ENCODE measurements at places on chromosomes 2 and 18. TPM values are rescaled to one million over a fixed set of nuclear protein-coding genes. Genes with fewer than 3 reads are reported as not detected.

DNA sequence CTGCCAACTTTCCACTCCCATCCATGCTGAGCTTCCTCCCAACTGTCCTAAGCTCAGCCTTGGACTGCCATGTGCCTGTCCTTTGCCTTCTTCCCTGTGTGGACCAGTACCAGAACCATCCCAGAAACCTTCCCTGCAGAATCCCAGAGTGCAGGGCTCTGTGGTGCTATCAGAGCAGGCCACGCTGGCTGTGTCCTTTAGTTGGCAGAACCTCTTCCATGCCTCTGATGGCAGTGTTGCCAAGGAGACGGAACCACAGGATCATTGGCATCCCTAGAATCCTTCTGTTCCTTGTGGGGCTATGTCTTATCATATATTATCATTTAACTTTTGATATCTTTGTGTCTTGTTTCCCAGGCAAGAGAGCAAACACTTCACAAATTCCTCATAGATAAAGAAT, 73.0 kb upstream of the NOSTRIN start:
- peaks cover 5% of the 10 kb centered on the region for H3K36me3 ChIP-seq
- no peak for DNase-seq
- no peak overlapping the region for H3K27ac ChIP-seq
- no peaks in the 10 kb centered on the region for H3K27me3 ChIP-seq
- no peaks in the 10 kb centered on the region for H3K4me1 ChIP-seq

Gene PJVK
- total RNA-seq = 4.5 TPM

- no peak for DNase-seq
- H3K27ac ChIP-seq = no peak overlapping the region
- H3K27me3 ChIP-seq = no peaks in the 10 kb centered on the region
- H3K4me3 ChIP-seq = no peak overlapping the region
- no peaks in the 10 kb centered on the region for H3K36me3 ChIP-seq
Measured at GRCh38 chr2:13651684-13652131, 935.0 kb downstream of the TRIB2 start.

DNA sequence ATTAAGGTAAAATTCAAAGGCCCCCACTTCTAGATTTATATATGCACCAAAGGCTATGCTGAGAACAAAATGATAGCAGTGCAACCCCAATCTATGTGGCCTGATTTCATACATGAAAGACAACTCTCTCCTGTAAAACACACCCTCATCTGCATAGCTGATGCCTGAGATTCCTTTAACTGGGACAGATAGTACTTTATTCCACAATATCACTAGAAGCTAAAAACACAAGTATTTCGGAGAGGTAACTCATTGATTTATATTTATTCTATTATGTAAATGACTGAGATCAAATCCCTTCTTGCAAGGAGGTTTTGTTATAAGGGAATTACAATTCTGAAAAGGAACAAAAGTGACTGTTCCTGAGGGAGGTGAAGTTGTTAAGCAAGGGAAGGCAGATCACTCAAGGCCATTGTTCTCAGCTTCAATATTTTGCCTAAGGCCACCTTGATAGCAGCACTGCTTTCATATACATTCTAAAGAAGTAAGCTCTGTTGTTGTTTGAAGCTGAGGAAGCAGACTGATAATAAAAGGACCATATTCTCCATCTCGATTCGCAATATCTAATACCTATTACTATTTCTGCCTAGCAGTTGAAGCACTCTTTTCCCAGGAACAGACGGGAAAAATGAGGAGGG, 471.0 kb upstream of the CDH7 start:
- H3K36me3 ChIP-seq = no peaks in the 10 kb centered on the region
- no peak overlapping the region for H3K27ac ChIP-seq
- no peak for DNase-seq
- no peaks in the 10 kb centered on the region for H3K27me3 ChIP-seq
- no peak overlapping the region for H3K4me3 ChIP-seq

- DNase-seq = no peak
- peaks cover 3% of the 10 kb centered on the region for H3K4me1 ChIP-seq
- H3K36me3 ChIP-seq = no peaks in the 10 kb centered on the region
- H3K27ac ChIP-seq = no peak overlapping the region
- H3K27me3 ChIP-seq = no peaks in the 10 kb centered on the region
Measured at GRCh38 chr2:44470151-44470550, 108.4 kb downstream of the CAMKMT start.

DNA sequence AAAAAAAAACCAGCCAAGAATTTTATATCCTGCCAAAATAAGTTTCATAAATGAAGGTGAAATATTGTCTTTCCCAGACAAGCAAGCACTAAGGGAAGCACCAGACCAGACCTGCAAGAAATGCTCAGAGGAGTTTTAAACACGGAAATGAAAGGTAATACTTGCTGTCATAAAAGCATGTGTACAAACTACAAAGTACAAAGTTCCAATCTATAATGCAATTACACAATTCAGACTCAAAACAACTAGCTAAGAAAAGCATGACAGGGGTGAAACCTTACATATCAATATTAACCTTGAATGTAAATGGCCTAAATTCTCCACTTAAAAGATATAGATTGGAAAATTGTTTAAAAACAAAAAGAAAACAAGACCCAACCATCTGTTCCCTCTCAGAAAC, 45.0 kb upstream of the ASXL3 start:
- no peaks in the 10 kb centered on the region for H3K4me1 ChIP-seq
- no peak overlapping the region for H3K4me3 ChIP-seq

Gene EVX2
- not detected for total RNA-seq

Measured in naive thymus-derived CD8-positive, alpha-beta T cell (primary cell).